ENCODE measurements at places on chromosomes 7 and 10.

DNA sequence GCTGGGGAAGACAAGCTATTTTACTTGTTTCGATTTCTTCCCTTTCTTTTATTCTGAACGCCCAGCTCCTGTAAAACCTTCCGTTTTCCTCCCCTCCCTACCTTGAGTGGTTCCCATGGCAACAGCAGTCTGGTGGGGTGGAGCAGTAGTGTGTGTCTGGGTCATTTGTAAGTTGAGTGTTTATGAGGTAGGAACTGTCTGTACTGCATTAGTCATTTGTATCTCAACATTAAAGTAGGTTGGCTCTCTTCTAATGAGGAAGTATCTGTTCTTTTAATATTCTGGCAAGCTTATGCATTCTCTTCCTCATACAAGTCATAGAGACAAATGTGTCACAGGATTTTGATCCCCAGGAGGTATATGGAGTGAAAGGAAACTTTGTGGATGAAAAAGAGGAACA lies 85.3 kb upstream of the CCDC6 start:
- DNase-seq, result no peak

GRCh38 chr10:95542330-95542729 lies 18.8 kb downstream of the SORBS1 start:
- no peak for DNase-seq

DNA sequence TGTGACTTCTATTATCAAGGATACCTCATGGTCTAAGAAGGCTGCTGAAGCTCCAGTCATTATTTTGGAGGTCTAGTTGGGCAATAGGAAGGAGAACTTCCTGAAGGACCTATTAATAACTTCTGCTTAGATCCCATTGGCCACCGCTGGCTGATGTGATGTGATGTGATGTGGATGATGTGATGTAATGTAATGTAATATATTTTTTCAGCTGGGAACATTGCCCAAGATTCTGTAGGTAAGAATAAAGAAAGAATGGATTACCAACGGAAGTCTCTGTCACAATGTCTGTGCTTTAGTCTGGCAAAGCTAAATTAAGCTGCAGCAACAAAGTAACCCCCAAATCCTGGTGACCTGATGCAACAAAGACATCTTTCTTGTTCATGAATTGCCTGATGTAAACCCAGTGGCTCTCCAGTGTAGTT lies 233.7 kb downstream of the PTEN start:
- DNase-seq, result no peak

DNA sequence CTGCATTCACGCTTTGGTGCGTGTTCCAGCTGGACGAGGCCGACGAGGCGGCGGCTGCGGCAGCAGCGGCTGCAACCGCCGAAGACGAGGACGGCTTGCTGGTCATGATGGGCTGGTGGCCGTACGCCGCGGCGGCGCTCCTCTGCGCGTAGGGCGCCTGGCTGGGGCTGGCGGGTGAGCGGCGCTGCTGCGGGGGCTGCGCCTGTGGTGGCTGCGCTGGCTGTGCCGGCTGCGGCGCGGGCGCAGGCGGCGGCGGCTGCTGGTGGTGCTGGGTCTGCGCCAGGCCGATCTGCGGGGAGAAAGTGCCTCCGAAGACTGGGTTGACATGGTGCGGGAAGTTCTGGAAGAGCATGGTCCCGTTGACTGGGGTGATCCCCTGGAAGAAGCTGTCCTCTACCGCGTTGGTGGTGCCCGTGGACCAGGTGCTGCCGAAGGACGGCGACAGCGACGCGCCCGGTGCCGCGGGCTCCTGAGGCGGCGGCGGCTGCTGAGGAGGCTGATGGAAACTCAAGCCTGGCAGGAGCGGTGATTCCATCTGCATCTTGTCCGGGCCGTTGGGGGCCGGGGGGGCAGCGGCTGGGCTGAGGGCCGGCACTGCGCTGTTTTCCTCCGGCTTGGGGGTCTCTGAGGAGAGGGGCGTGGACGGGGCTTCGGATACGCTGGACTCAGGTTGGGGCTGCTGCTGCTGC lies 51.1 kb downstream of the CPEB3 start:
- peak; percentile 6 for DNase-seq

DNA sequence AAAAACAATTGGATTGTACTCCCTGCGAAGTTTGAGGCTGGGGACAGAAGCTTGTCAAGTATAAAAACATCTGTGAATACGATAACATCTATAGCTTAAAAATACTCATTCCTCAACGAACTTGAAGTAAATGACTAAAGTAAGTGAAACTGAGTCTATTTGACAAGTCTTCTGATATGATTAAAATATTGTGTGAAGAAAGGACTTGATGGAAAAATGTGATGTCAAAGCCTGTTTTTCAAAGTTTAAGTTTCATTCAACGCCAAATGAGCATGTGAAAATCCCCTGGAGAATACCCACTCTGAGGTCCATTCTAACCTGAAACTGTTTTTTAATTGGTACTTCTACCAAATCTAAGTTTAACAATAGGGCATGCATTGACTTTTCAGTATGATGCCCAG lies 122.3 kb upstream of the MDFIC start:
- DNase-seq, result peak; percentile 77

Measured in activated CD4-positive, alpha-beta T cell treated with anti-CD3 and anti-CD28 coated beads, Interleukin-2, Interleukin-4, amounts not matched to agents 100 ng/mL and 50 ng/mL, durations not matched to agents 16 hours and 8 hours (primary cell).